ENCODE measurements at places on chromosomes 6 and 20. TPM values are rescaled to one million over a fixed set of nuclear protein-coding genes. Genes with fewer than 3 reads are reported as not detected.

- no peaks in the 10 kb centered on the region for H3K4me1 ChIP-seq
- DNase-seq: no peak
- H3K36me3 ChIP-seq: no peaks in the 10 kb centered on the region
- H3K27me3 ChIP-seq: peaks cover 30% of the 10 kb centered on the region
- H3K27ac ChIP-seq: no peak overlapping the region
Measured at GRCh38 chr20:33477386-33478234, 12.3 kb upstream of the CBFA2T2 start.

The SLC35F1 gene
- total RNA-seq: not detected

The PHACTR3 gene
- total RNA-seq: not detected

- no peaks in the 10 kb centered on the region for H3K36me3 ChIP-seq
- peaks cover 2% of the 10 kb centered on the region for H3K4me1 ChIP-seq
- DNase-seq: no peak
- no peak overlapping the region for H3K4me3 ChIP-seq
Measured at GRCh38 chr20:31858760-31859083, 11.6 kb downstream of the DUSP15 start.

The TMEM14B gene
- 66.5 TPM for total RNA-seq

DNA sequence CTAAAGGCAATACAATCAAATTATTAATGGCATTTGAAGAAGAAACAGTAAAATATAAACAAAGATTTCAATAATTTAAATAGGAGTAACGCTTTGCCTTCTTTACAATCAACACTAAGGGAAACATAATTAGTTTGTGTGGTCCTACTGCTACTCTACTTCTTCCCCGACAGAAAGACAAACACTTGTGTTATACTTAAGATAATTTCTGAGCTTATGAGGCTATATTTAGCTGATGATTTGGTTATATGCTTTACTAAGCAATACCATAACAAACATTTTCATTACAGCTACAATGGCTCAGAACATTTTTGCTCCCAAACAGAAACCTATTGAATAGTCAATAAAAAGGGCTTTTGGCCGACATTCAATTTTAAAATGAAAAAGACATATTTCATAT lies 1217.2 kb upstream of the GJE1 start:
- no peak overlapping the region for H3K4me3 ChIP-seq
- no peaks in the 10 kb centered on the region for H3K27me3 ChIP-seq
- no peak for DNase-seq
- H3K4me1 ChIP-seq: no peaks in the 10 kb centered on the region

GRCh38 chr6:92710048-92710447 lies 709.3 kb downstream of the EPHA7 start:
- no peaks in the 10 kb centered on the region for H3K36me3 ChIP-seq
- no peak overlapping the region for H3K4me3 ChIP-seq
- H3K27me3 ChIP-seq: no peaks in the 10 kb centered on the region
- no peaks in the 10 kb centered on the region for H3K4me1 ChIP-seq
- no peak for DNase-seq
- H3K27ac ChIP-seq: no peak overlapping the region

- no peaks in the 10 kb centered on the region for H3K27me3 ChIP-seq
- H3K4me3 ChIP-seq: no peak overlapping the region
- H3K27ac ChIP-seq: no peak overlapping the region
- peak; percentile 43 for DNase-seq
- H3K4me1 ChIP-seq: no peaks in the 10 kb centered on the region
Measured at GRCh38 chr6:135451617-135452190, 45.8 kb downstream of the AHI1 start.

The APCDD1L gene
- 2.2 TPM for total RNA-seq

DNA sequence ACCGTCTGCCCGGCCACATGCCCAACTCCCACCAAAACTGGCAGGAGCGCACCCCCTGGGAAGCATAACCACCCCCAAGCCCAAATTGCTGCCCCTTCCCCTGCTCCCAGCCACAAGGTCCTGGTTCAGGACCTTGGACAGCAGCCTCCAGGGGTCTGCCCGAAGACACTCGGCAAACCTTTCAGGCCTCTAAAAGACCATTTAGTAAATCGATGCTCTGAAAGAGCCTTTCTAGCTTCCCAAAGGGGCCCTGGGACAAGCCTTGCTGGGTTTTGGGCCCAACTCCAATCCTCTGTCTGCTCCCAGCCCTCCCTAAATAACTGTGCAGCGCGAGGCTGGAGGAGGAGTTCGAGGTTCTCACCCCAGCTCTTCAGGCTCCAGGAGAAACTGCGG lies 30.5 kb downstream of the GRM4 start:
- DNase-seq: peak; percentile 10
- H3K4me1 ChIP-seq: no peaks in the 10 kb centered on the region
- H3K27me3 ChIP-seq: peaks cover 23% of the 10 kb centered on the region
- H3K4me3 ChIP-seq: no peak overlapping the region
- no peak overlapping the region for H3K27ac ChIP-seq

The RHAG gene
- total RNA-seq: not detected

The EYS gene
- total RNA-seq: under 0.01 TPM

The SLC35B2 gene
- 41.7 TPM for total RNA-seq

DNA sequence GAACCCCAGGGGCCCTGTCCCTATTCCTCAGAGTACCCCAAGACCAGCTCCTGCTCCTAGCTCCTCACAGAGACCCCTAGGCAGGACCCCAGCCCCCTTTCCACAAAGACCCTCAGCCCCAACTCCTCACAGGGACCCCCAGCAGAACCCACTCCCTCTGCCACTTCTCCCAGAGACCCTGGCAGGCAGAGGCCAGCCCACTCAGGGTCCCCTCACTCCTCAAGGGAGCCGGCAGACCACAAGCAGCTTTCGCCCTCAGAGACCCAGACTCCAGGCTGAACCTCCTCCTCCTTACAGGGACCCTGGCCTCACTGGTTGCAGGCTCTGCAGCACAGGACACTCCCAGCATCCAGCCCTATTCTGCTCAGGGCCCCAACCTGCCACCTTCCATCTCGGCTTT lies 575 bp downstream of the SLC44A4 start:
- no peak overlapping the region for H3K27ac ChIP-seq
- H3K4me3 ChIP-seq: no peak overlapping the region
- H3K4me1 ChIP-seq: peaks cover 10% of the 10 kb centered on the region

The CTAGE9 gene
- total RNA-seq: not detected

DNA sequence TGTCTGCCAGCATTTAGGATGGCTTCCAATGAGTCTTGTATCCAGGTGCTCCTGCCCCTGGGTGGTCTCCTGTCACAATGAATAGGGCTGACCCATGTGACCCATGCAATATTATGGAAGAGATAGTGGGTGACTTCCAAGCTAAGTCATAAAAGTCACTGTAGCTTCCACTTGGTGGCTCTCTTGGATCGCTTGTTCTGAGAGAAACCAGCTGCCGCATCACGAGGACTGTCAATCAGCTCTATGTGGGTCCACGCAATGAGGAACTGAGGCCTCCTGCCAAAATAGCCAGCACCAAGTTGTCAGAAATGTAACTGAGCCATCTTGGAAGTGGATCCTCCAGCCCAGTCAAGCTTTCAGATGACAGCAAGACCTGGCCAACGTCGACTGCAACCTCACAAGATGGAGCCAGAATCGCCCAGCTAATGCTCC lies 14.9 kb upstream of the MATN4 start:
- no peak overlapping the region for H3K27ac ChIP-seq
- DNase-seq: peak; percentile 43
- H3K4me3 ChIP-seq: no peak overlapping the region
- H3K27me3 ChIP-seq: peaks cover 5% of the 10 kb centered on the region
- no peaks in the 10 kb centered on the region for H3K4me1 ChIP-seq

DNA sequence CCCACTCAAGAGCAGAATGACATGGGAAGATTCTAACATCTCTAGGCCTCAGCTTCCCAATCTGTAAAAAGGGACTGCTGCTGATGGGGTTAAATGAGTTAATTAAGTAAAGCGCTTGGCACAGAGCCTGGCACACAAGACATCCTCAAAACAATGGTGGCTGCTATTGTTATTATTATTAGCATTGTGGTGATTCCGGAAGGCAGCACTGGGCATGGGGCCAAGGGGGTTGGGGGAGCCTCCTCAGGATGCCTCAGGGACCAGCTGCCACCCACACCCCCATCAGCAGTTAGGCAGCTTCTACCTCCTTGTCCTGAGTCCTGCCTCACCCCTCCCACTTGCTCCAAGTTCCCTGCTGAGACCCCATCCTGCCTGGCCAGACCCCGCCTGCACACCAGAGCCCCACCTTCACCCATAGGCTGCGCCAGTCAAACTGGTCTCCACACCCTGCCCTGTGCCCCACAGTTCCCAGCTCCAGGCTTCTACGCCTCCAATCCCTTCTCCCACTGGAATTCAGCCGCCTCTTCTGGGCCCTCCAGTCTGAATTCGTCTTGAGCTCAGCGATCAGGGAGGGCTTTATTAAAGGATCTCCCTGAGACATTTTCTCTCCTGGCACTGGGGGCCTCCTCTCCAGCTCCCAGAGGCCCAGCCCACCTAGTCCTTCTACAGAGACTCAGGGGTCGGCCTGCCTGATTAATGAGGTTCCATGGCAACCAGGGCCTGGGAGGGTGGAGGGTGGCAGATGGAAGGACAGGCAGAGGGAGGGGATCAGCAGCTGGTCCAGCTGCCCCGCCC lies 1.5 kb downstream of the E2F1 start:
- peaks cover 11% of the 10 kb centered on the region for H3K4me1 ChIP-seq
- no peaks in the 10 kb centered on the region for H3K27me3 ChIP-seq
- no peak for DNase-seq
- H3K4me3 ChIP-seq: no peak overlapping the region
- H3K36me3 ChIP-seq: no peaks in the 10 kb centered on the region

The TMEM217 gene
- 1.4 TPM for total RNA-seq

DNA sequence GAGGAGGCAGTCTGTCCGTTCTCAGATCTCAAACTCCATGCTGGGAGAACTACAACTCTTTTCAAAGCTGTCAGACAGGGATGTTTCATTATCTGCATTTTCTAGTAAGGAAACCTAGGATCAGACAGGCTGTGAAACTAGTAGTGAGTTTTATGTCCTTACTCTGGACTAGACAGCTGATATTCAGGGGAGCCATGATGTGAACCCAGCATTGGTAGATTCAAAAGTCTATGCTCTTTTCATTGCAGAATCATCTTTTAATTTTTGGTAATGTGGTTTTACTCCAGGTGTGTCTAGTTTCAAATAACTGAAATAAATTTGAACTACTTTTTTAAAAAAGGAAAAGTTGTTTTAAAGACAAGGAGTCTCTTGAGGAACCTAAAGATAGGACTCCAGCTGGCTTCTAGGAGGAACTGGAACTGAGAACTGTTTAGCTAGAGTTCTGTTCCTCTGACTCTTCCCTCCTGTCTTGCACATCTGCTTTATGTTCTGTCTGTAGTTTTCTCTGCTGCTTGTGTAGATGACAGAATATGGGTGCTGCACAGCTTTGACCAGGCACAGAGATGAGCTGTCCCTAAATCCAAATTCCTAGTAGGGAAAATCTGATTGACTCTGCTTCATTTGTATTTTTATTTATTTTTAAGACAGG lies 27.8 kb upstream of the RNF144B start:
- no peaks in the 10 kb centered on the region for H3K27me3 ChIP-seq
- no peak for DNase-seq
- H3K4me1 ChIP-seq: peaks cover 4% of the 10 kb centered on the region
- H3K27ac ChIP-seq: no peak overlapping the region

- no peak overlapping the region for H3K27ac ChIP-seq
- no peaks in the 10 kb centered on the region for H3K4me1 ChIP-seq
- DNase-seq: no peak
- H3K27me3 ChIP-seq: no peaks in the 10 kb centered on the region
- no peaks in the 10 kb centered on the region for H3K36me3 ChIP-seq
Measured at GRCh38 chr20:41746635-41747034, 128.5 kb upstream of the CHD6 start.

DNA sequence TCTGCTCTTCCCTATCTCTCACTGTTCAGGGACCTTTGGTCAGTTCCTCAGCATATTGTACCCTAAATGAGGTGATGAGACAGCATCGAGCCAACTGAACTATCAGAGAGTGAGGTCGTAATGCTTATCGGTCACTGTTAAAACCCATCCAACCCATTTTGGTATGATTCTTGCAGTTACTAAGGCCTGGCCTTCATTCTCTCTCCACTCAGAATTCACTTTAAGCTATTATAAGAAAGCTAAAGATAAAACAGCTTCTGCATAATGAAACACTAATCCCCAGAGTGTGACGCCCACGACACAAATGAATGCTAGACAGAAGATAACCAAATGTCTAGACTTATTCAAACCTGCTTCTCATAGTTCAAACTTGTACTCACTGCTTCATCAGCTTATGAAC lies 175.8 kb downstream of the GMPR start:
- no peak overlapping the region for H3K27ac ChIP-seq
- no peak overlapping the region for H3K4me3 ChIP-seq
- H3K36me3 ChIP-seq: no peaks in the 10 kb centered on the region
- DNase-seq: no peak

DNA sequence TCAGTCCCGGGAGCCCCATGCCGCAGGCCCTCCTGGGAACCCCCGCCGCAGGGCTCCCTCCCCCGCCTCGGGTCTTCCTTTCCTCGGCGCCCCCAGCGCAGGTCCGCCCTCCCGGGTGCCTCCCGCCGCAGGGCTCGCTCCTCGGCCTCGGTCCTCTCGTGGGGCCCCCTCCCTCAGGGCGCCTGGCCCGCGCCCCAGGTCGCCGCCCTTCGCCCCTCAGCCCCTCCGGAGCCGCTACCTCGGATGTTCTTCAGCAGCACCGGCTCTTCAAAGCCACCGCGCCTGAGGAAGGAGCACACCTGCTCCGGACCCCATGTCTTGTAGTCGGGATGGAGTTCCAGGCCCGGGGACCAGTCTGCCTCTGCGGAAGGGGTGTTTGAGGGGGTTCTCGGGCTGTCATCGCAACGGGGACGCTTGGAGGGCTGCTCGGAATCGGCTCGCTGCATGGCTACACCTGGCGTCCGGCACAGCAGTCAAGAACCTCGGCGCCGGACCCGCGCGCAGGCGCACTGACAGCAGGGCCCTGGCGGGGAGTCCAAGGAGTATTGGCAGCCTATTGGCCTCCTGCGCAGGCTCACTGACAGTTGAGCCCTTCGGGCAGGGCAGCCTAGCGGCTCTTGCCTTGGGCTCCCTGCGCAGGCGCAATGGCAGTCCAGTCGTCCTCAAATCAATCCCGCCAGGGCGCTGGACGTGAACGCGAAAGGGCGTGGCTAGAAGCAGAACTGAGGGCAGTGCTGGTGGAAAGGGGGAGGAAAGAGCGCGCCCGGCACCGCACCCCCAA lies at the start of gene SAMHD1:
TSS of gene SAMHD1 (minus strand) at position 511 of the 781 bp plus-strand sequence. CDS start at position 446, 65 bp downstream.
- H3K4me3 ChIP-seq: peak within 1 kb of the TSS; percentile 80
- no peaks in the 10 kb centered on the region for H3K36me3 ChIP-seq
- no peaks in the 10 kb centered on the region for H3K27me3 ChIP-seq
- peak within 1 kb of the TSS; percentile 17 for H3K27ac ChIP-seq
- no peaks in the 10 kb centered on the region for H3K4me1 ChIP-seq

The CITED2 gene
- total RNA-seq: 266 TPM

GRCh38 chr6:13593720-13594119 lies 19.3 kb downstream of the SIRT5 start:
- H3K4me3 ChIP-seq: no peak overlapping the region
- H3K4me1 ChIP-seq: peaks cover 2% of the 10 kb centered on the region
- peaks cover 20% of the 10 kb centered on the region for H3K36me3 ChIP-seq
- no peak overlapping the region for H3K27ac ChIP-seq
- peak; percentile 66 for DNase-seq
- H3K27me3 ChIP-seq: no peaks in the 10 kb centered on the region

The COL9A3 gene
- total RNA-seq: 0.28 TPM

GRCh38 chr6:4504700-4505099 lies 271.5 kb upstream of the CDYL start:
- H3K36me3 ChIP-seq: no peaks in the 10 kb centered on the region
- no peak overlapping the region for H3K4me3 ChIP-seq
- DNase-seq: no peak

Measured in IMR-90 (cell line).